ENCODE measurements at places on chromosomes 11 and 22.

DNA sequence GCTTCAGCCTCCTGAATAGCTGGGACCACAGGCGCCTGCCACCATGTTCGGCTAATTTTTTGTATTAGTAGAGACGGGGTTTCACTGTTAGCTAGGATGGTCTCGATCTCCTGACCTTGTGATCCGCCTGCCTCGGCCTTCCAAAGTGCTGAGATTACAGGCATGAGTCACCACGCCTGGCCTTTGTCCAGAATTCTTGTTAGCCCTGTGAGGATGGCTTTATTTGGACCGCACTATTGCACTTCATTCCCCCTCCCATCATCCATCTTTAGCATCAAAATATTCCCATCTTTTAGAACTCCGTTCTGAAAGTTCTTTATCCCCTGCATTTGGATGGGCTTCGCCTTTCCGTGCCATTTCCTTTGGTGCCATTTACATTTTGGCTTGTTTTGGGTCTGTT is 2.6 kb downstream of the SAMM50 start:
- no peak for DNase-seq

DNA sequence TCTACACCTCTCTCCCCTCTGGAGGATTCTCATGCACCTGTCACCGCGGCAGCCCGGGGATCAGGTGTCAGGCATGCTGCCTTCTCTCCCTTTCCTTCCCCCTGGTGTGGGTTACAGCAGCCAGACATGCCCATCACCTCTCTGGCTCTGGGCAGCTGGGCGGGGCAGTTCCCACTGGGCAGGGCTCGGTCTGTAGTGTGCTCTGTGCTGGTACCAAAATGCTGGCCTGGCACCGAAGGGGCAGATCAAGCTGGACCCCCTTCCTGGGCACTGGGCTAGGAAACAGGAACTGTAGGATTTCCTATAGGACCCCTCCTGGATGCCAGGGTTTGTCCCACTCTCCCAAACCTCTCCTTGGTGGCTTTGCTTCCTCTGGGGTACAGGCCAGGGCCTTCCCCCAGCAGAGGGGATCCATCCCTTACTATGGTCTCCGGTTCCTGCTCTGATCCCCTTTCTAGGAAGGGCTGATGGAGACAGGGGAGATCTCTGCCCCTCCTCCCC is 821 bp downstream of the GAL3ST1 start:
- peak; percentile 19 for DNase-seq

DNA sequence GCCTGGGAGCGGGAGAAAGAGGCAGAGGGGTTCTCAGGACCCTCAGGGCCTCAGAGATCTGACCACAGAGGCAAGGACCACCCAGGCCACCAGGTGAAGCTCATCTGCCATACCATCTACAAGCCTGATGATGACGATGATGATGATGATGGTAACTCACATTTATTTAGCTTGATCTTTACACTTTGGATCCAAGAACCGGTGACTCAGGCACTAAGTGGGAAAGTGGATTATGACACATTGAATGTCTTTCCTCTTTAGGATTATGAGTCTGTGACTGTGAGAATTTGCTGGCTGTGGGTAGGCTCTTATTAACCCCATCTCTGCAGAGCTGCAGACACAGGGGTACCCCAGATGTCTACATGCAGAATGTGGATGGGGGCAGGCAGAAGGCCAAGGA is 110.3 kb downstream of the DSCAML1 start:
- DNase-seq, result no peak

- no peak for DNase-seq
Observed at GRCh38 chr11:64207256-64208085, 950 bp downstream of the FERMT3 start.

- no peak for DNase-seq
Observed at GRCh38 chr22:46557736-46558480, 20.5 kb upstream of the CELSR1 start.

- DNase-seq, result no peak
Observed at GRCh38 chr11:12949453-12949852, 59.7 kb upstream of the RASSF10 start.

GRCh38 chr11:12598330-12599256 is 75.6 kb upstream of the TEAD1 start:
- DNase-seq, result no peak

DNA sequence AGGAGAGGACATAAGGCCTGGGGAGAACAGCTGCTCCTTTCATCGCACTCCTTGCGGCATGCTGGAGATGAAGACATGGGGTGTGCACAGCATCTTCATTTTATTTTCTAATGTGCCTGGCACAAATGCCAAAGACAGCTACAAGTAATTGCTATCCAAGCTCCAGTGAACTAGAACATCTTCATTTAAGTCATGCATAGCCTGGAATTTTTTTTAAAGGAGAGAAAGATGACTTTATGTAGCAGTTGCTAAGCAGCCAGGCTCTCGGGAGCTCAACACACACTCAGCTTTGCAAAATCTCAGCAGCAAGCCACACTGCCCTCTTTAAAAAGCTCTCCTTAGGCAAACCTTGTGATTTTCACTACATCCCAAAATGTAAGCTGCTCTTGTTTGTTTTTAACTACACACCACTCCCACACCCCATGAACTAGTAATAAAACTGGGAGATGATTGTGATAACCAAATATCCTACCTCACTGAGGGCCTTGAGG is 164.5 kb upstream of the POU2AF2 start:
- DNase-seq, result peak; percentile 45

DNA sequence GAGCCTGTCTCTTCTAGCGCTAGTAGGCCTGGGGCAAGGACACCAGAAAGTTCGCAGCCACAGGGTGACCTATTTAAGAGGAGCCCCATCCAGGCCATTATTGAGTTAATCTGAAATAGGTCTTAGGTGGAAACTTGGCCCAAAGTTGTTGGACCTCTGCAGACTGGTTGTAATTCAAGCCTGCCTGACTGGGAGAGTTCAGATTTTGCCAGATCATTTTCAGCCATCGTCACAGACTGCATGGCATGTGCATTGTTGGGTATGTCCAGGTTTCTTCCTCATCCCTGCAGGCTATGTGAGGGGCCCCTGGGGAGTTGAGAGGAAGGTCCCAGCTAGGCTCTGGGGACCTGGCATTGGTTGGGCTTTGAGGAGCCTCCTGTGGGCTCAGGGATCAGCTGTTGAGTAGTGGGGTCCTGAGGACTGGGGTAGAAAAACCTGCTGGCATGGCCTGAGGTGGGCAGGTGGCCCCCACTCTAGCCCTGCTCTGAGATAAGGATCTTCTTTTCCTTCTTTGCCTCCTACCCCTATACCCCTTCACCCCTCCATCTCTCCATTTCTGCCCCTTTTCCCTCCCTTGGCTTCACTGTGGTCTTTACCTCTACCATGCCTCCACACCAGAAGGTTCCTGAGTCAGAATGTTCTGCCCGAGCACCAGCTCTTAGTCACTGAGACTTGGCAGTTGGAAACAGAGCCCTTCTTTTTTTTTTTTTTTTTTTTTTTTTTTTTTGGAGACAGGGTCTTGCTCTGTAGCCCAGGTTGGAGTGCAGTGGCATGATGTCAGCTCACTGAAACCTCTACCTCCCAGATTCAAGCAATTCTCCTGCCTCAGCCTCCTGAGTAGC is 112.7 kb downstream of the MORC2 start:
- no peak for DNase-seq

Data from NCI-H187 (cell line).